ENCODE measurements at places on chromosomes 6 and 20.

DNA sequence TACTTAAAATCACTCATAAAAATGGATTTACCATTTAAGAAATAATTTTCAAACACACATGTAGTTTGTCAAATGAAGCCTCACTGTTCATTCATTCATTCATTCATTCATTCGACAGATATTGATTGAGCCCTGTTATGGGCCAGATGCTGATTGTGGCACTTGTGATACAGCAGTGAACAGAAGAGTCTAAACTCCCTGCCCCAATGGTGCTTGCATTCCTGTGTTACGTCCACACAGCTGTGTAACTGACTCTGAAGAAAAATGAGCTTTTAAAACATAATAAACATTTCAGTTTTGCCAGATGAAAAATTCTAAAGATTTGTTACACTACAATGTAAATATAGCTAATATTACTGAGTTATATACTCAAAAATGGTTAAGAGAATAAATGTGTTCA is 46.2 kb downstream of the BACH2 start:
- DNase-seq, result no peak

DNA sequence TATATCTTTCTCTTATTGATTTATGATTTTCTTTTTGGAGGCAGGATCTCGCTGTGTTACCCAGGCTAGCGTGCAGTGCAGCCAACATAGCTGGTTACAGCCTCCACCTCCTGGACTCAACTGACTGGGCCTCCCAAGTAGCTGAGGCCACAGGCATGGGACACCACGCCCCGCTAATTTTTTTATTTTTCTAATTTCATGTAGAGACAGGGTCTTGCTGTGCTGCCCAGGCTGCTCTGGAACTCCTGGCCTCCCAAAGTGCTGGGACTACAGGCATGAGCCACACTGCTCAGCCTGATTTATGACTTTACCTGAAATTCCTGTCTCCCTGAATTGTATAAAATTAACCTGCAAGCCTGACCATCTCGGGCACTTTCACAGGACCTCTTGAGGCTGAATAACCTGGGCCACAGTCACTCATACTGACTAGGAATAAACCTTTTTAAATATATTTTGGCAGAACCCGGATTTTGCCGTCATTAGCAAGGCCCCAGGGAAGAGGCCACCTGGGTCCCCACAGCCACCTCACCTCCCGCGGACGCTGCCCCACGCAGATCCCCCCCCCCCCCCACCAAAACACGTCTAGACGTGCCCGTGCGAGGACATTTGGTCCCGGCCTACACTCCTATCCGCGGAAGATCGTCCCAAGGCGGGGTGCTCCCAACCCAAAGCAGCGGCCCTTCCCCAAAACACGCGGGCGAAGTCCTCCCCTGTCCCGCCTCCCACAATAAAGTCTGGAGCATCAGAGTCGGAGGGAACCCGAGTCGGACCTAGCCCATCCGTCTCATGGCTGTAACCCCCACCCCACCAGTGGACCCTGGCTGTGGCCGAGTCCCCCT is 902 bp downstream of the ZNF337 start:
- peak; percentile 56 for DNase-seq

DNA sequence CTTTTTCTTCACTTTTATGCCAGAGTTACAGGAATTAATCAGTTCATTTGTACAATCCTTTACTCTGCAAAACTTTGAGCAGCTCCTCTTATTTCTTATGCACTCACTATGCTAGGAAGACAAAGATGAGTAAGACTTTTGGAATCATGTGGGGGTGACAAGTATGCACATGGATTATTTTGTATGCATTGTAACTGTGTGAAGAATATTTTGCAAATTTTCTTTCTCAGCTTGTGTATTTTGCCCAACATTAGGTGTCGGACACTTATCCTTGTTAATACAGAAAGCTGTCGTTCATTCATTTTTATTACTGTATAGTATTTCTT is 88.6 kb downstream of the PPP1R14C start:
- no peak for DNase-seq

GRCh38 chr6:32196682-32197616 is 4.5 kb upstream of the GPSM3 start:
- peak; percentile 43 for DNase-seq

- DNase-seq, result peak; percentile 90
Observed at GRCh38 chr6:26156850-26157250, 69.6 kb downstream of the HFE start.

DNA sequence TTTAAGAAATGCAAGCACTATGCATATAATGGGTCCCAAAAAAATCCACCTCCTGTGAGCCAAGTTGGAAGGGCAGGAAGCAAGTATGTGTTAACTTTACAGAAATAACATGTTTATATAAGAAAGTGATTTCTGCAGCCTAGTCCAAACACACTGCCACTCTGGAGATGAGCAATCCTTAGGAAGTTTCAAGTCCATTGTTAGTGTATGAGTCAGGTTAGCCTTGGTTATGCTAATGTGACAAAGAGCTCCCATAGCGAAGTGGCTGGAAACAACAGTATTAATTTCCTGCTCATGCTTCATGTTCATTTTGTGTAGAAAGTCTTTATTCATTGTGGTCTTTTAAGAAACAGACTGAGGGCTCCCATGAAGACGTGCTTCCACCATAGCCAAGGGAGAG is 121.4 kb downstream of the TBXT start:
- DNase-seq, result no peak

GRCh38 chr6:157020398-157020797 is 243.2 kb downstream of the ARID1B start:
- DNase-seq, result peak; percentile 47

DNA sequence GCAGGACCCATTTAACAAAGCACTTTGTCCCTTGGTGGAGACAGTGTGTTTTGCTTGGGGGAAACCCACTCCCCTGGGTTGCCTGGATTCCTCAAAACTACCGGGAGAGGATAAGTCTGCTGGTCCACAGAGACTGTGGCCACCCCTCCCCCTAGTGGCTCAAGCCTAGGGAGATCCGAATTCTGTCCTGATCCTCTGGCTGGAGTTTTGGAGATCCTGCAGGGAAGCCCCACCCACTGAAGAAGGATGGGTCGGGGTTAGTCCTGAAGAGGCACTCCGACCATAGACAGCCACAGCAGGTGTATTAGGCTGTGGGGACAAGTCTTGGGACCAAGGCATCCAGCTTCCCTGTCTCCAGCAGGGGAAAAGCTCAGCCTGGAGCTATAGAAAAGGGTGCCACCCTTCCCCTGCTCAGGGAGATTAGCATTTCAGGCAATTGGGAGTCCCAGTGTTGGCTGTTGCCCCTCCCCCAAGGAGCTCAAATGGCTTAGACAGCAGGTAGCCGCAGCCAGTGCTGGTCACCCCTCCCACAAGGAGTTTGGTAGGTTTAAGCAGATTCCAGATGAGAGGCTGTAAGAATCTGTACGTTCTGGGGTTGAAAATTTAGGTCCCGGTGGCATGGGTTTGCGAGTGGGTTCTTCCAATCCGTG is 750.0 kb downstream of the TBC1D32 start:
- no peak for DNase-seq

DNA sequence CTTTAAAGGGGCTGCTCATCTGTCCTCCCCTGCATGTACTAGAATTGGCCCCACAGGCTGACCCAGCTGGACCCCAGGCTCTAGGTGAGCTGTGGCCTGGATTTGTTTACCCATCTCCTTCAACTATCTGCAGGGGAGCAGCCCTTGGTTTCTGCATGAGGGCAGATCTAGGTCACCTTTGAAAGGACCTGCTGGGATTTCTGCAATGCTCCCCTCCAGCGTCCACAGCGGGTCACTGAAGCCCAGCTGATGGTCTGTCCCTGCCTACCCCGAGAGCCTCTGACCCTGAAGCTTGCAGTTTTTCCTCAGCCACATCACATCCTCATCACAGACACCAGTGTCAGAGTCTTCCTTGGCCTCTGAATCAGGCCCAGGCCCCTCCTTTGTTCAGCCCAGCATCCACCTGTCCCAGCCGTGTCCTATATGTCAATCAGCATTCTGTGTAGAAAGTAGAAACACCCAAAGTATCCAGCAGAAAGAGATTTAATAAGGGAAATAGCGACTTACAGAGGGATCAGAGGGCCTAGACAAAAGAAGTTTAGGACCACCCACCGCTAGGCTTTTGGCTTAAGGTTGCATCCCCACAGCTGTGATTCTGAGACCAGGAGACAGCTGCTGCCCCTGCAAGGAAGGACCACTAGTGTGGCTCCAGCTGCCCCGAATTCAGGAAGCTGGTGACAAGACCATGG is 243.1 kb downstream of the LRFN2 start:
- peak; percentile 23 for DNase-seq

DNA sequence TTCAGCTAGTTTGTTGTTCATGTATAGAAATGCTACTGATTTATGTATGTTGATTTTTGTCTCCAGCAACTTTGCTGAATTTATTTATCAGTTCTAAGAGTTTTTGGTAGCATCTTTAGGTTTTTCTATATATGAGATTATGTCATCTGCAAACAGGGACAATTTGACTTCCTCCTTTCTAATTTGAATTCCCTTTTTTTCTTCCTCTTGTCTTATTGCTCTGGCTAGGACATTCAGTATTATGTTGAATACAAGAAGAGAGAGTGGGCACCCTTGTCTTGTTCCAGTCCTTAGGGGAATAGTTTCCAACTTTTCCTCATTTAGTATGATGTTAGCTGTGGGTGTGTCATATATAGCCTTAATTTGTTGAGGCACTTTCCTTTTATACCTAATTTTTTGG is 58.2 kb downstream of the CDH26 start:
- no peak for DNase-seq

DNA sequence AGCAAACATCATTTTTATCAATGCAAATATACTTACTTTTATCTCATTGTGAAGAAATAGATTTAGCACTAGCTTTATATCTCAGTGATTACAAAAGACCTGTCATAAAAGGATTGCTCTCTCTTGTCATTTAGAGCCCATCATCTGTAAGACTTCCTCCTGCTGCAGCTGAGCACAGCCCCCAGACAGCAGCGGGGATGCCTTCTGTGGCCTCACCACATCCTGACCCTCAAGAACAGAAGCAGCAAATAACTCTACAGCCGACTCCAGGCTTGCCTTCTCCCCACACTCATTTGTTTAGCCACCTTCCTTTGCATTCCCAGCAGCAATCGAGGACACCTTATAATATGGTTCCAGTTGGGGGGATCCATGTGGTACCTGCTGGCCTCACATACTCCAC is 127.0 kb upstream of the EDN1 start:
- no peak for DNase-seq

GRCh38 chr20:25324412-25324811 is 66.2 kb downstream of the ABHD12 start:
- DNase-seq, result no peak

DNA sequence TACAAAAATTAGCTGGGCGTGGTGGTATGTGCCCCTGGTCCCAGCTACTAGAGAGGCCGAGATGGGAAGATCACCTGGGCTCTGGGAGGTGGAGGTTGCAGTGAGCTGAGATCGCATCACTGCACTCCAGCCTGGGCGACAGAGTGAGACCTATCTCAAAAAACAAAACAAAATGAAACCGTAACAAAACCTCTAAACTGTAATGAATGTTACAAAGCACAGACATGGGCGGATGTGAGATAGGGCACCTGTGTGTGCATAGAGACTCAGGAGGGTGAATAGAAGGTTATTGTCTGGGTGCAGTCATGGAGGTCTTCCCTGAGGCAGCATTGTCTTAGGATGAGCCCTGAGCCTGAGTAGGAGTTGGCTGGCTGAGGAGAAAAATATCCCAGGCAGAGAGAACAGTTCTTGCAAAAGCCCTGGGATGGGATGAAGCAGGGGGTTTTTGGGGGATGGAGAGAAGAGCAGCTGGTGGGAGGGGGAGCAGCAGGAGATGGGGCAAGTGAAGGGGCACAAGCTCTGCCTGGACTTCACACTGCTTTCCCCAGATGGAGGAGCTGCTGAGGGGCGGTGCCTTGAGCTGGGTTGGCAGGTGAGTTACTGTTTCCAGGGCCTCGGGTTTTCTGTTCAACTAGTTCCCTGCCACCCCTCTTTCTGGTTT is 5.2 kb downstream of the BCAS4 start:
- DNase-seq, result no peak

GRCh38 chr6:167660944-167661551 is 165.7 kb upstream of the AFDN start:
- no peak for DNase-seq

DNA sequence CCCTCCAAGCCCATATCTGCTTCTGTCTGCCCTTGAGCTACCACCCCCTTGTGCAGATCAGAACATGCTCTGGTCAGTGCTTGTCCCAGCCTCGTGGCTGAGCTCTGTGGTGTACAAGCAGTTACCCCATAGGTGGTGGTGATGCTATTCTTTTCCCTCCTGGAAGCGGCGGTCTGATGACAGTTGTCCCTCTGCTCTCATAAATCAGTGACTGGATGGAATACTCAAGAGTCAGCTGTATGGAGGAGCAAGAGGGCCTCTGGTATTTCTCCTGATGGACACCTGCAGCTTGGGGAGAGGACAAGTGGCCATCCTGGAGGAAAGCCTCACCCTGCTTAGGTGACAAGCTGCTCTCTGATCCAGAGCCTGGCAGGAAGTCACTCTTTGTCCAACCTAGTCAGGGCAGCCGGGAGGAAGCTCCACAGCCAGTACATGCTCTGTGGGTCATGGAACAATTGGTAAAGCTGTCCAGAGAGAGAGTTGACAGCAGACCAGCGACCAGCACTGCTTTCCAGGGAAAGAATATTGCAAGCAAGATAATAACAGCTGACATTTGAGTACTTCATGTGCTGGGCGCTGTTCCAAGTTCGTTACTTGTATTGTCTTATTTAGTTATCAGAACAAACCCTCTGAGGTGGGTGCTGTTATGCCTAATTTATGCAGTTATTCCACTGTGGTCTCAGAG is 47.1 kb downstream of the SCAND1 start:
- DNase-seq, result peak; percentile 67

GRCh38 chr6:79498842-79499241 is 38.4 kb downstream of the LCA5 start:
- no peak for DNase-seq

- DNase-seq, result no peak
Observed at GRCh38 chr6:164579035-164579434, 730.4 kb downstream of the C6orf118 start.

DNA sequence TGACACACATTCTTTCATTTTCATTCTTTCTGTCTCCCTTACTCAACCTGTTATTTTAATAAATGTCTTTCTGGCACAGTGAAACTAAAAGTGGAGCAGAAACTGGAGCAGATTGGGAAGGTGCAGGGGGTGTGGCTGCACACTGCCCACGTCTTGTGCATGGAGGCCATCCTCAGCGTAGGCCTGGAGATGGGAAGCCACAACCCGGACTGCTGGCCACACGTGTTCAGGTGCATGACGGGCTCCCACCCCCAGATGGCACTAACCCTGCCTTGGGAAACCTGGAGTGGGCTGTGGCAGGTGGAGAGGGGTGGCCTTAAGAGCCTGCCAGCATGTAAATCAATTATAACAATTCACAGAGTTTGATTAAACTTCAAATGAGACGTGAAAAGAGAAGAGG is 71.4 kb upstream of the PBOV1 start:
- DNase-seq, result peak; percentile 65

GRCh38 chr6:2917065-2917464 is 14.0 kb upstream of the SERPINB9 start:
- no peak for DNase-seq

Measured in NCI-H69 (cell line).